ENCODE measurements at places on chromosomes 5 and 9. TPM values are rescaled to one million over a fixed set of nuclear protein-coding genes. Genes with fewer than 3 reads are reported as not detected.

DNA sequence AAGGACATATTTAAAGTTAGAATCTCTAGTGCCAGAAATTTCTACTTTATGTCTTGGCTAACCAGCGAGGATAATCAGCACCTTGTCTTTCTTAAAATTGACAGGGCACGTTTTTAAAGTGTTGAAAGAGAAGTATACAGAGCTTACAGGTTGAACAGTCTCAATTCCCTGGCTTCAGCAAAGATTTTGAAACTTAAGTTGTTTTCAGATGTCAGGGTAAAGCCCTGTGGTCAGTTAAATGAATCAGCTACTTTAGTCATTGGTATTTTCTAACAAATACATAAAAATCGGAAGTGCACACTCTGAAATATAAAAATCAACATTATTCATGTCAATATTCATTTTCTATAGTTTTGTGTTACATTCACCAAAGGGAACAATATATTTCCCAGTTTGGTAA lies 29.1 kb downstream of the SNCAIP start:
- H3K27me3 ChIP-seq, result no peaks in the 10 kb centered on the region
- H3K4me1 ChIP-seq, result no peaks in the 10 kb centered on the region
- no peak overlapping the region for H3K27ac ChIP-seq
- H3K4me3 ChIP-seq, result no peak overlapping the region
- no peak for DNase-seq

GRCh38 chr9:35798658-35799374 lies 7.4 kb downstream of the NPR2 start:
- H3K27me3 ChIP-seq, result no peaks in the 10 kb centered on the region
- peaks cover 33% of the 10 kb centered on the region for H3K36me3 ChIP-seq
- H3K4me3 ChIP-seq, result no peak overlapping the region

GRCh38 chr5:140877262-140877581 lies 2.1 kb downstream of the PCDHA12 start:
- no peaks in the 10 kb centered on the region for H3K36me3 ChIP-seq
- H3K4me3 ChIP-seq, result no peak overlapping the region
- no peak overlapping the region for H3K27ac ChIP-seq
- H3K4me1 ChIP-seq, result no peaks in the 10 kb centered on the region
- DNase-seq, result no peak

GRCh38 chr5:55429613-55430253 lies 105.0 kb downstream of the PLPP1 start:
- no peak overlapping the region for H3K4me3 ChIP-seq
- peaks cover 20% of the 10 kb centered on the region for H3K36me3 ChIP-seq
- no peaks in the 10 kb centered on the region for H3K4me1 ChIP-seq
- DNase-seq, result no peak
- no peaks in the 10 kb centered on the region for H3K27me3 ChIP-seq

GRCh38 chr9:93136011-93136440 lies 2.0 kb upstream of the NINJ1 start:
- H3K4me1 ChIP-seq, result peaks cover 34% of the 10 kb centered on the region
- H3K27me3 ChIP-seq, result no peaks in the 10 kb centered on the region
- no peaks in the 10 kb centered on the region for H3K36me3 ChIP-seq
- H3K27ac ChIP-seq, result no peak overlapping the region
- no peak overlapping the region for H3K4me3 ChIP-seq

DNA sequence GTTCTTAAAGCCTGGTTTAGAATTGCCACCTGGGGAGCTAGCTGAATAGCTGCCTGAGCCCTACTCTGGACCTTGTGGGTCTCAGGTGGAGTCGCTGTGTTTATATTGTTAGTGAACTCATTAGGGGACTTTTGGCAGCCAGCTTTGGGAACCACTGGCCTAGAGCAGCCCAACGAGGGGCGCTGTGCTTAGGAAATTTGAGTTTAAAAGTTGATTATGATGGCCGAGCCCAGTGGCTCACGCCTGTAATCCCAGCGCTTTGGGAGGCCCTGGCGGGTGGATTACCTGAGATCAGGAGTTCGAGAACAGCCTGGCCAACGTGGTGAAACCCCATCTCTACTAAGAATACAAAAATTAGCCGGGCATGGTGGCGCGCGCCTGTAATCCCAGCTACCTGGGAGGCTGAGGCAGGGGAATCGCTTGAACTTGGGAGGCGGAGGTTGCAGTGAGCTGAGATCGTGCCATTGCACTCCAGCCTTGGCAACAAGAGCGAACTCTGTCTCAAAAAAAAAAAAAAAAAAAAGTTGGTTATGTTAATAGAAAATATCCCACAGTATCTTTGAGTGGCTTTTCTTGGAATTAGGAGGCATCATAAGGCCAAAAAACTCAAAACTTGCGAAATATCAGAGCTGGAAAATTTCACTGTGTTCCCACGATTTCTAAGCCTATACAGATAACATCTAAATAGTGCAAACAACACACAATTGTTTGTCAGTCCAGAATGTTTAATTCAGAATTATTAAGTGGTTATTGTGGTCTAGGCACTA lies 809 bp downstream of the MCCC2 start:
- H3K4me1 ChIP-seq, result peaks cover 15% of the 10 kb centered on the region
- no peaks in the 10 kb centered on the region for H3K36me3 ChIP-seq
- H3K27me3 ChIP-seq, result no peaks in the 10 kb centered on the region
- peak overlapping the region; percentile 69 for H3K4me3 ChIP-seq
- no peak for DNase-seq

GRCh38 chr9:96651626-96652025 lies 3.5 kb downstream of the PRXL2C start:
- no peaks in the 10 kb centered on the region for H3K27me3 ChIP-seq
- no peak for DNase-seq
- no peak overlapping the region for H3K27ac ChIP-seq
- peaks cover 7% of the 10 kb centered on the region for H3K4me1 ChIP-seq
- H3K36me3 ChIP-seq, result peaks cover 35% of the 10 kb centered on the region
- H3K4me3 ChIP-seq, result no peak overlapping the region

- no peak overlapping the region for H3K27ac ChIP-seq
- no peaks in the 10 kb centered on the region for H3K27me3 ChIP-seq
- H3K4me1 ChIP-seq, result peaks cover 6% of the 10 kb centered on the region
- no peak overlapping the region for H3K4me3 ChIP-seq
- no peak for DNase-seq
- H3K36me3 ChIP-seq, result no peaks in the 10 kb centered on the region
Observed at GRCh38 chr9:68711281-68711680, 6.2 kb downstream of the PIP5K1B start.

DNA sequence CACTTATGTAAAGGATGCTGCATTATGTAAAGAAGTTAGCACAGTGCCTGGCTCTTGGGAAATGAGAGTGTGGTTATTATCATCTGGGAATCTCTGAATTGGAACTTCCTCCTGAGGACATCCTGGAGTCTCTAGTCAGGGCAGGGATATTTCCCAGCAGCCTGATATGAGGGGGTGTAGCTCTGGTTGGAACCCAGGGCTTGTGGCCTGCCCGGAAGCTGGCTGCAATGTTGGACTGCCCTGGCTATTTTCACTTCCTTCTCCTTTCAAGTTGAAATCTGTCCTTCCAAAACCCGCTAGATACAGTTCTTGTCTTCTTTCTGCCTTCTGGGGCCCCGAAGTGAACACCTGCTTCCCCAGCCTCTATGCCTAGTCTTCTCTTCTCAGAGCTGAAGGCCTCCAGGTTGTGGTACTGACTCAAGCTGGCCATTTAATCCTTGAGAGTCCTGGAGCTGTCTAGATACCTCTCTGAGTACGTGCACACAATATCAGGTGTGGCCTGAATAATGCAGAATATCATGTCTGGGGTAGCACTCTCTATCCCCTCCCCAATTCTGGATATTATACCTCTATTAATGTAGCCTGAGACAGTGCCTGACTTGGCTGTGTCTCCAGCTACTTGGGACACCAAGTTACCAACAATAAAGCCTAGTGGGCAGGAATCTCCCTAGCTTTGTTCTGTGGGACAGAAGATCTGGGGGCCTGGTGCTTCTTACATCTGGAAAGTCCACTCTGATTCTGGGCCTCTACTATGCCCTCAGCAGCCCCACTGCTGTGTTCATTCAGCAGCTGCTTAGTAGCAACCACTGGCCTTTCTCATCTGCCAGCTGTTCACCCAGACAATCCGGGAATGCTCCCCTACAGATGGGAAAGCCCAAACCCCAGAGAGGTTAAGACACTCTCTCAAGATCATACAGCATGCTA lies 45.0 kb downstream of the SLC6A7 start:
- H3K4me1 ChIP-seq, result no peaks in the 10 kb centered on the region
- no peaks in the 10 kb centered on the region for H3K27me3 ChIP-seq
- H3K36me3 ChIP-seq, result no peaks in the 10 kb centered on the region
- H3K4me3 ChIP-seq, result no peak overlapping the region
- DNase-seq, result no peak
- no peak overlapping the region for H3K27ac ChIP-seq

DNA sequence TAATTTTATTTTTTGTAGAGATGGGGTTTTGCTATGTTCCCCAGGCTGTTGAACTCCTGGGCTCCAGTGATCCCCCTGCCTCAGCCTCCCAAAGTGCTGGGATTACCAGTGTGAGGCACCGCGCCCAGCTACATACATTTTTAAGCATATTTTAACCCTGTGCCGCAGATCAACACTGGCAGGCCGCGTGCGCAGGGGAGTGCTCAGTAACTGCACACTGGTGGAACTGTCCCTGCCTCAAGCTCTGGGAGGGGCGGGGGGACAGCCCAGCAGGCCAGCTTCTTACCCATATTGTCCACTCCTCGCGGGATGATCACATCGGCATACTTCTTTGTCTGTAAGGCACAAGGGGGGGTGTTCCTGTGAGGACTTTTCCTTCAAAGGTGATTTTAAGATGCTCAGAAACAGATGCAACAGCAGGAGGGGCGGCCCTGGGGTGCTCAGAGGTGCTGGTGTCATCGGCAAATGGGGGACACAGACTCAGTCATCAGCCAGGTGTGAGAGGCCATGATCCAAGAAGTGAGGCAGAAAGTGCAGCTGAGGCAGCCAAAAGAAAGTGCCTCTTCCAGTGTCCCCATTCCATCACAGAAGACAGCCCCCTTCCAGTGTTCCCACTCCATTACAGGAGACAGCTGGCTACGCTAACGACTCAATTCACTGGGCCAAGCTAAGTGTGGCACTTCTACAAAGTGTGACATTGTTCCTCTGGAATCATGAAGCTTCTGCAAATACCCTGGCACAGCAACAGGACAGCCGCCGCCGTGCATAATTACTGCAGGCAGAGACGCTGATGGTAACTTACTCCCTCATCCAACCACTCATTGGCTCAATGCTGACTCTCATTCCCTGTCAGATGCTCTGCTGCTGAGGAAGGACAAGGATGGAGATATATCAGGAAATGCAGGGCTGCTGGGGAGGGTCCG lies 5.2 kb downstream of the UCK1 start:
- DNase-seq, result no peak
- peaks cover 80% of the 10 kb centered on the region for H3K36me3 ChIP-seq
- H3K4me1 ChIP-seq, result peaks cover 9% of the 10 kb centered on the region
- H3K27me3 ChIP-seq, result no peaks in the 10 kb centered on the region
- H3K4me3 ChIP-seq, result no peak overlapping the region
- no peak overlapping the region for H3K27ac ChIP-seq

GRCh38 chr9:33202552-33203201 lies 35.5 kb upstream of the B4GALT1 start:
- no peak for DNase-seq
- H3K4me3 ChIP-seq, result no peak overlapping the region
- no peaks in the 10 kb centered on the region for H3K27me3 ChIP-seq
- H3K27ac ChIP-seq, result no peak overlapping the region
- H3K4me1 ChIP-seq, result peaks cover 4% of the 10 kb centered on the region
- H3K36me3 ChIP-seq, result no peaks in the 10 kb centered on the region

- H3K27me3 ChIP-seq, result no peaks in the 10 kb centered on the region
- H3K4me3 ChIP-seq, result no peak overlapping the region
- no peak overlapping the region for H3K27ac ChIP-seq
- DNase-seq, result no peak
- H3K4me1 ChIP-seq, result no peaks in the 10 kb centered on the region
- no peaks in the 10 kb centered on the region for H3K36me3 ChIP-seq
Observed at GRCh38 chr5:60504342-60504741, 195.6 kb downstream of the DEPDC1B start.

DNA sequence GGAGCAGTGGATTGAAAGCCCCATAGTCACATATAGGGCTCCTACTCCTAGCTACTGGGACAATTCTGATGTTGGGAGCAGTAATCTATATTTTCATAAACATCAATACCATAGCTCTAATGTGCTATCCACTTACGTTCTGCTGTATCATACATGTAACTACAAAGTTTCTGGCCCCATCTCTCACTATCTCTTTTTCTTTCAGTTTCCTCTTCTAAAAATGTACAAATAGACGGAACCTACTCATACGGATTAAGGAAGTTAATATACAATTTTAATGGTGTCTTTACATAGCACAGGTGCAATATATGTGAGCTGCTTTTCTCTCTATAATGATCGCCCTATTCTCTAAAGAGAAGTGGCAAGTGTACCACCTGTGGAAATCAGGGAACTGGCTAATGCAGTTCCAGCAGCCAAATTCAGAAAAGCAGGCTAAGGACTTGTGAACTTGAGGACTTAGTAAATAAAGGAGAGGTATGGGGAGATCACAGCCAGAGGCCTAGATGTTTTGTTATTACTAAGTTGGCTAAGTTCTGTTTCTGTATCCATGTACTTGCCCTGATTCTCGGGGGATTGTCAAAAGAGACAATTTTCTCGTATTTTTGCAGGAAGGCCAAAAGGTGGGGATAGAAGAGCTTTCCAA lies 1021.9 kb downstream of the CDH12 start:
- H3K36me3 ChIP-seq, result no peaks in the 10 kb centered on the region
- H3K4me3 ChIP-seq, result no peak overlapping the region
- H3K27ac ChIP-seq, result no peak overlapping the region
- no peak for DNase-seq

DNA sequence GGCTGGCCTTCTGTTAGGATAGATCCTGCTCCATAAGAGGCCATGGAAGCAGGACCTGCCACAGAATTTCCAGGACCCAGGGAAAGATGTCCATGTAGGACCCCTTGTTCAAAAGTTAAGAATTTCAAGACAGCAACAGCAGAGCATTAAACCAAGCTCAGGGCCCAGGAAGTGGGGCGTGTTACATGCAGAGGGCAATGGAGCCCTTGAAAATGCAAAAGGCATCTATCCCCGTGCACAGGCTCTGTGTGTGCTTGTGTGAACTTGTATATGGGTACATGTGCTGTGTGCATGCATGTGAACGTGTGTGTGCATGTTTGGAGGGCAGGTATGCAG lies 14.4 kb upstream of the NKD2 start:
- no peak for DNase-seq
- H3K36me3 ChIP-seq, result no peaks in the 10 kb centered on the region
- no peak overlapping the region for H3K4me3 ChIP-seq
- no peaks in the 10 kb centered on the region for H3K27me3 ChIP-seq

- H3K4me1 ChIP-seq, result peaks cover 20% of the 10 kb centered on the region
- DNase-seq, result no peak
- H3K27ac ChIP-seq, result peak overlapping the region; percentile 85
- H3K4me3 ChIP-seq, result peak overlapping the region; percentile 79
- no peaks in the 10 kb centered on the region for H3K36me3 ChIP-seq
Observed at GRCh38 chr9:75889977-75890471, 449 bp upstream of the PCSK5 start.

- H3K4me1 ChIP-seq, result no peaks in the 10 kb centered on the region
- H3K4me3 ChIP-seq, result no peak within 1 kb of the TSS
- H3K27me3 ChIP-seq, result peaks cover 5% of the 10 kb centered on the region
- H3K27ac ChIP-seq, result no peak within 1 kb of the TSS
- H3K36me3 ChIP-seq, result no peaks in the 10 kb centered on the region
- no peak for DNase-seq
Observed at GRCh38 chr5:141349917-141350619, at the start of gene PCDHGB1. Gene PCDHGB1, plus strand, starts transcription at chr5:141350099. Its CDS starts 162 bp downstream, at chr5:141350261.

The SHOC1 gene
- not detected for total RNA-seq

The CCNJL gene
- 16.6 TPM for total RNA-seq

The RUSC2 gene
- 31.5 TPM for total RNA-seq

The AK8 gene
- total RNA-seq, result 0.55 TPM

The IL3 gene
- not detected for total RNA-seq

The PRR16 gene
- total RNA-seq, result 3.1 TPM

The SPATA9 gene
- total RNA-seq, result not detected

The PCDHB6 gene
- total RNA-seq, result 0.75 TPM

The ARHGEF37 gene
- 13.3 TPM for total RNA-seq

The CTXN3 gene
- total RNA-seq, result not detected

The CER1 gene
- total RNA-seq, result not detected

The NFIB gene
- 99.4 TPM for total RNA-seq

The SUB1 gene
- total RNA-seq, result 142 TPM
